ENCODE measurements at places on chromosomes 5 and 9.

DNA sequence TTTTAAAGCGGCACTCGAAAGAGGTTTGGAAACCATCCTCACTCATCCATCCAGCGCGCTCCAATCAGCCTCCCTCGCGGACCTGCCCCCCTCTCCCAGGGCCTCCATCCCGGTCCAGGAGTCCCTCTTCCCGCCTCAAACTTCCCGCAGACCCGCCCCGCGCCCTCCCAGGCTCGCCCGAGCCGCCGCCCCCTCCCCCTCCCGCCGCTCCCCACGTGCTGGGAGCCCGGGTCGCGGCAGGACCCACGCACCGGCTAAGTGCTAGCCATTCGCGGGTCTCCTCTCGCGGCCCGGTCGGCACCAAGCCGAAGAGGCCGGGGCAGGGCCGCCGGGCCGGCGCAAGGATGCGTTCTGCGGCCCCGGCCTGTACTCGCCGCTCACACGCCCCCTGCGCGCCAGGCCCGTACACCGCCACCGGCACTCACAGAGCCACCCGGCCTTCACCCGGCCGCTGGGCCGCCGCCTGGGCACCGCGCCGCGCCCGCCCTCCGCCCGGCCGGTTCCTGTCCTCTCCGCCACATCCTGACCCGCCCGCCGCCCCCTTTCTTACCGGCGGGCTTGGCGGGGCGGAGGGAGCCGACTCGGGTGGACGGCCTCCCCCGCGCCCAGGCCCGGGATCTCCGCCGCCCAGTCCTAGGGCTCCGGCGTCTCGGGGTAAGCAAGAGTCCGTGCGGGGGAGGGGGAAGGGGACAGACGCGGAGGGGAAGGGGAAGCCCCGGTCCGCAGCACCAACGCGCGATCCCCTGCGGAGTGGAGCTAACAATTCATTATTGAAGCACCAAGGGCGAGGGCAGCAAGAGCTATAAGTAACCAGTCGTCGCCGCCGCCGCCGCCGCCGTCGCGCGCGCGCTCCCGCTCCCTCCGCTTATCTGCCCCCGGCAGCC lies 576 bp downstream of the CHD1 start:
- DNase-seq = no peak

- no peak for DNase-seq
These were observed 447.2 kb upstream of the MEF2C start for GRCh38 chr5:89330140-89330539.

DNA sequence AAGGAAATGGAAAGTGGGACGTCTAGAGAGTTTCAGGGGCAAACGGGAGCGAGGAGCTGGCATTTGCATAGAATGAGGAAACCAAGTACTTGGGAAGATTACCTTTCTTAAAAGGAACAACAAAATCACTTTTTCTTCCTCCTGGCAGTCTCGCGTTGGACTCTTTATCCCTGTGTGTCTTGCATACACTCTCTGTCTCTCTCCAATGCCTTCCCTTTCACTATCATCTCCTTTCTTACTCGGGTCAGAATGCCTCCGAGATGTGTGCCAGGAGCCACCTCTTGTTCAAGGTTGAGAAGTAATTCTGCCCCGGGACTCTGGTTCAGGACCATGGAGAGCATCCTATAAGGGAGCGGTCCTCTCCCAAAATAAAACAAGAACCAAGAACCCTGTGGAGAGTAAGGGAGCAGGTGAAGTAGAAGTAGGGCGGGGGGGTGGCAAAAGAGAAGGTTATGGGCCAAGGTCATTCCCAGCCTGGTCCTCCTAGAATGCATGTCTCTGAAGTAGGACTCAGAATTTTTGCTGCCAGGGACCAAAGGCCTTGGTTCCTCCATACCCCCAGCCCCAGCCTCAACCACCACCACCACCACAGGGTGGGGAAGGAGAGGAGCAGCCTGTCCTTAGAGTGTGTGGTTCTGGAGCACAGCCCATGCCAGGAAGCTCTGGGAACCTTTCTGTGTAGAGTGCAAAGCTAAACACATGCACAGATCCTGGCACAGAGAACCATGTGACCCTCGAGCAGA lies 72.1 kb upstream of the ARAP3 start:
- DNase-seq = no peak

DNA sequence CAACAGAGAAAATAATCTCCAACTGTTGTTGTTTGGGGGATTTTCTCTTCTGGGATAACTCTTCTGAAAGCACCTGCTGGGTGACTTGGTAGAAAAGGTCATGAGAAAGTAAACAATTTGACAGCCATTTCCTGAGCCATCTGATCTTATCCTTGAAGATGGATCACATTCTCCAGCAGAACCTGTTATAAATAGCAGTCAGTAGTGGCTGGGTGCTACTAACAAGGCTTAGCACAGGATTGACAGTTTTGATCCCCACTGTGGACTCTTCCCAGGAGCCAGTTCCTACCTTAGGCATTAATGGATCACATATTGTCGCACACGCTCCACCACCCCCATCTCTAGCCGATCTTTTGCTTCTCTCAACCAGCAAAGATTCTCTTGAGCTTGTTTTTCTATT lies 220.2 kb downstream of the PLK2 start:
- no peak for DNase-seq

GRCh38 chr9:126144196-126144595 lies 182.4 kb upstream of the MVB12B start:
- no peak for DNase-seq

- peak; percentile 36 for DNase-seq
These were observed 841 bp downstream of the RAD23B start for GRCh38 chr9:107283623-107284616.
